Testis (tissue), 5 donors: ENCODE measurements at places on chromosomes 12 and 14. TPM values are rescaled to one million over a fixed set of nuclear protein-coding genes. Genes with fewer than 3 reads are reported as not detected.

DNA sequence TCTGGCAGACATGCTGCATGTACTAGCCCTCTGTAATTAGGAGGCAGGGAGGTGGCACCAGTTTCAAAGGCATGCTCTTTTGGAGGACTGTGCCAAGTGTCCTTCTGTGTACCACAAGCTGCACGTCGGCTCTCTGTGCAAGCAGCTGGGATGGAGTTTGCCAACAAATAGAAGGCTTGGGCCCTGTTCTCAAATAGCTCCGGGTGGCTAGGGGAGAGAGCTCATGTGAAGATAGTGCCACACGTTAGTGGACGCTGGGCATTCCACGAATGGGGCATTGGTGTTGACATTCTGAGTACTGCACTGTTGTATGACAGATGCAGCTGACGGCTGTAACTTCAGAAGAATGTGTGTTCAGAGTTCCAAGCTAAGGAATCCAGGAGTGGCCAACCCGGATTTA lies 4.4 kb downstream of the AACS start:
- DNase-seq, result no peak

- DNase-seq, result no peak
These were observed 11.7 kb upstream of the SERPINA11 start for GRCh38 chr14:94464290-94464689.

DNA sequence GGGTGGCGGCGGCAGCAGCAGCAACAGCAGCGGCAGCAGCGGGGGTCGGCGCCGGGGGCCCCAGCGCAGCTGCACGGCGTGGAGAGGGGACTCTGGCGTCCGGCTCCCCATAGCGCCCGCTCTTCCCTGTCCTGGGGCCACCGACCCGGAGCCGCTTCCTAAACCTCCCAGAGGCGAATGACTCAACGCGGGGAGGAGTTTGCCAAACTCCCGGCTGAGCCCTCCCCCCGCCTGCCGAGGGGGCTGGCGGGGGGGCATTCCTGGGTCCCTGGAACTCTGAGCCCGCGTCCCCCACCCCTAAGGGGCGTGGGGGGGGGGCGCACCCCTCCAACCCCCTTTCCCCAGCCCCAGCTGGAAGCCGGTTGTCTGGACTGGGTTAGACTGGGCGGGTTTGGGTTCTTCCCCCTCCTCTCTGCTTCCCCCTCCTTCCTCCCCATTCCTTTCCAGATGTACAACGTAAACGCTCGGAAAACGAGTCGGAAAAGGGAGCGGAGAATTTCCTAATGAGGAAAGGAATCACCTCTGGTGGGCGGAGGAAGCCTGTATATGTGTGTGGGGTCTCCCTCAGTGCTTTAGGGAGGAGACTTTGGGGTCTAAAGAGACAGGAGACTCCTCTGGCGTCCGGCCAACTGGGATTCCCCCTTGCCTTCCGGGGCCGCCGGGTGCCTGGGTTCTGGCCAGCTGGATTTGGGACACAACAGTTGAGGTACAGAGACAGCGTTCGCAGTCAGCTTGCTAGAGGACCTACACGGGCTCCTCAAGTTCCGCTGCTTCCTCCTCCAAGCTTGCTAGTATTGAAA lies at the start of gene ITGA5:
ITGA5 (minus strand) TSS at position 179 of the 800 bp plus-strand sequence; CDS start at position 111, 68 bp downstream.
- peak; percentile 64 for DNase-seq

- no peak for DNase-seq
These were observed 908.1 kb upstream of the TMEM132C start for GRCh38 chr12:127358888-127359287.

- DNase-seq, result peak; percentile 64
These were observed 43.5 kb downstream of the SYNE2 start for GRCh38 chr14:63896278-63896720.

GRCh38 chr14:79699206-79699605 lies 512.1 kb downstream of the DIO2 start:
- no peak for DNase-seq

DNA sequence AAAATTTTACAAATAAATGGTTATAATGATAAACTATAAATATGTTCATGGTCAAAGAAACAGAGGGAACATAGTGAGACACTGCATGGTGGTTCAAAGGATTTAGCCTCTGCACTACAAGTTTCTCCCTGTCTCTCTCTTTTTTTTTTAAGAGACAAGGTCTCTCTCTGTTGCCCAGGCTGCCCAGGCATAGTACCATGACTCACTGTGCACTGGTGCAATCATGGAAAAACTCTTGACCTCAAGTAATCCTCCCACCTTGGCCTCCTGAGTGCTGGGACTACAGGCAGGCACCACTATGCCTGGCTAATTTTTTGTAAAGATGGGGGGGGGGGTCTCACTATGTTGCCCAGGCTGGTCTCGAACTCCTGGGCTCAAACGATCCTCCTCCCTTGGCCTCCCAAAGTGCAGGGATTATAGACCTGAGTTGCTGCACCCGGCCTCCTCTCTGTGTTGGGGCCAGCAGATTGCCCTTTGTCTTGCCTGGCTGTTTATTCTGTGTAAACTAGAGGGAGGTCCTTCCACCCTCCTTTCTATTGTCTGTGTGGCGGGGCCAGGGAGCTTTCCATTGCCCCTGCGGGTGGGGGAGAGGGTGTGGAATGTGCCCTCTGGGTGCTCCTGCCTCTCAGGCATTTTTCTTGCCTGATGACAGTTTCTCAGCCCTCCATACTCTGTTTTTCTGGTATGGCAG lies 22.1 kb downstream of the MTHFD1 start:
- no peak for DNase-seq

GRCh38 chr12:89787763-89788162 lies 79.1 kb upstream of the ATP2B1 start:
- DNase-seq, result no peak

DNA sequence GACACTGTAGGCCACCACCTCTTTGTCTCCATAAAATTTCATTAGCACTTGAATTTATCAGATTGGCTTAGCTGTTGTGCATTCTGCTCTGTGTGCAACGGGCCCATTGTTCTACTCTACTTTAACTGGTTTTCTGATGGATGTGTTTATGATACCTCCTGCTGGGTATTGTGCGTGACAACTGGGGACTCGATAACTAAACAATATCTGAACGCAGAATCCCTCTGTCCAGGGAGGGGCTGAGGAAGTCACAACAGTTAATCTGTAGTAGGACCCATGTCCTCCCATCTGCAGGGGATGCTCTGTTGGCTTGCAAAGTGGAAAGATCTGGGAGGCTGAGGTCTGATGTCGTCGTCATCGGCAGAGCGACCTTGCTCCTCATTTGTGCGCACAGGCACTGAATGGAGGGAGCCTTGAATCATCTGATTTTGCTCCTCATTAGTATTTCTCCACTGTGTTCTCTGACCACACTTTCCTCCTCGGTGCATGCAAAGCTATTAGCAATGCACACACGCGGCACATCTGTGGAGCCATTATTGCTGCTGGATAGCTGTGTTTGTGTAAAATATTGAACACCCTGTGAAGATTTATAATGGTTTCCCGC lies 422.5 kb downstream of the NRXN3 start:
- no peak for DNase-seq

DNA sequence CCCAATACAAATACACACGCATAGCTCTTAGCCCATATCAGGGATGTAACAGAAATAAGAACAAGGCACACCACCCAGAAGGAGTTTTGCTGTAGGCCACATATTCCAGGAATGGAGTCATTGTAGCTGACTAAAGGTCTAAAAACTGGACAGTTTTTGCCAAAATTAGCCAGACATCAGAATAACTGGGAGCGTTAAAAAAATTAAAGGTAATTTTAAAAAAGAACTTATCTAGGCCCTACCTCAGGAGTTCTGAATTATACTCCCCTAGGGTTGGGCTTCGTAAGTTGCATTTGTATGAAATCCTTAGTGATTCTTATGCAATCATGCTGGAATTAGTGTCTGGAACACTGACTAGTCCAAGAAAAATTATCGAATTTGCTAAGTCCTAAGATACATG lies 987.7 kb downstream of the GALC start:
- DNase-seq, result no peak

DNA sequence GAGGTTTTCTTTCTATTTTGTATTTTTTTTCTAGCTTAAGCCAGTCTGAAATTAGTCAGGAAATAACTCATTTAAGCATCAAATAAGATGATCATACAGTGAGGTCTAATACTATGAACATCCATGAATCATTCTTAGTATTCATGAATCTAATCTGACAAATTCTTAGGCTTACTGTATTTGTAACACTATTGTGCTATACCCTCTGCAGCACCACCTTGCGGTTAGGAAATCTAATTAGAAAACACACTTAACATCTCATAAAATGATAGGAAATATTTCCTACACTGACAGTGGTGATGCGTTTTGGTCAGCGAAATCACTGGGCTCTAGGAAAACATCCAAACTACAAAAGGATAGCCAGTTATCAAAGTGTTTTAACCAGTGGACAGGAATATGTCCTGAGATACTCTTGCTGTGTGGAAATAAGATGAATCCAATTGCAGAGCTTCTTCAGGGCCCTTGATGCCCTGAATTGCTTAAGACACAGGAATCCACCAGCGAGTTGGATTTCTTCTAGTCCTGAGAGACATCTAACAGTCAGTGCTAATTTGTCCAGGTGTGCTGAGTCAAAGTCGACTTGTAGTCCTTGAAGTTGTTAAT lies 109.3 kb upstream of the MYF6 start:
- DNase-seq, result no peak

DNA sequence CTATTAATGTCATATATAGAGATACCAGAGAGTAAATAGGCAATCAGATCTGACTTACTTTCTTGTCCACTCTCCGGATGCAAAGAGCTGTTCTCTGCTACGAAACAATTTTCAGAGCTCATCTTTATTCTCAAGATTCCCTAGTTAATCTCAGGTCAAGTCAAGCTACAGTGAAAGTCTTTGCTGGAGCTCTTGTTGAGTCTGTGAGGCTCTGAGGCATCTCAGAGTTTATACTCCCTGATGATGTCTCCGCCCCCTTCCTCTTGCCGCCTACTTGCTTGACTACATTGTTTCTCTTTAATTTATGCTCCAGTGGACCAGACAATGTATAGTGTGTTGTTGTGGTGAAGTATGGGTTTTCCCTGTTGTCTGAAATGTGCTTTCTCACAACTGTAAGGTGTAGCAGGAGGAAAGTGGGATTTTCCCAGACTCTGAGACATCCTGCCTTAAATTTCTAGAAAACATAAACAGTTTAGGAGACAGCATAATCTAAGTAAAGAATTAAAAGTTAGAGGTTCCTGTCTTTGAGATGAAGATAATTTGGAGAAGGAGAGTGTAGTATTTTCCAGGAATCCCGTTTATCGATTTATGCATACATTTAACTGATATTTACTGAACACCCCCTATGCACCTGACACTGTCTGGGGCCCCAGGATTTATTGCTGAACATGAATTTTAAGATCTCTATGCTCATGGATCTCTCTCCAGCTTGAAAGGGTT lies at the start of gene CD69:
CD69 (minus strand) TSS at position 203 of the 720 bp plus-strand sequence; CDS start at position 122, 81 bp downstream.
- DNase-seq, result peak; percentile 49

GRCh38 chr14:37637341-37637740 lies 41.9 kb downstream of the TTC6 start:
- DNase-seq, result no peak

- DNase-seq, result no peak
These were observed 6.7 kb upstream of the RPS6KA5 start for GRCh38 chr14:91067186-91067585.

DNA sequence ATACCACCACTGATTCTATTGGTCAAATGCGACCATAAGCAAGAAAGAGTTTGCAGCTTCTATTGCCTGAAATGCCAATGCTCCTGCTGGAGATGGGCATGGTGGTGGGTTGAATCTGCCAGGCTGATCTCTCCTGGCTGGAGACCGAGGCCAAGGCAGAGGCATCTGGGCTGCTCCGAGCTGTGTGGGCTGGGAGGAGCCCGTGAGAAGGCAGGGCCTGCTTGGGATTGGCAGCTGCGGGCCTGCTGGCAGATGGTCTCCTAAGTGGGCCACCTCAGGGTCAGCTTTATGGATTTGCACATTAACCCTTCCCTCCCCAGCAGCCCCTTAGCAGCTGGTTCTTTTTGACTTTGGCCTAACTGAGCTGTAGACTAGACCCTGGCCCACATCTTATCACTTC lies 25.4 kb downstream of the SRRM4 start:
- no peak for DNase-seq

NOC4L gene
- 65.2 TPM for total RNA-seq

ERP29 gene
- 85.1 TPM for total RNA-seq

NINJ2 gene
- total RNA-seq, result 17.3 TPM

GUCY2C gene
- 0.39 TPM for total RNA-seq

PIWIL1 gene
- 53.0 TPM for total RNA-seq

FOXG1 gene
- 5.5 TPM for total RNA-seq

CLEC4E gene
- total RNA-seq, result 2.0 TPM

PLEKHG3 gene
- 20.1 TPM for total RNA-seq

KRT86 gene
- total RNA-seq, result 2.3 TPM

COL2A1 gene
- total RNA-seq, result 8.0 TPM

HOXC4 gene
- total RNA-seq, result 3.0 TPM

KLRK1 gene
- total RNA-seq, result 2.8 TPM
